ENCODE measurements at places on chromosomes 3 and 15. TPM values are rescaled to one million over a fixed set of nuclear protein-coding genes. Genes with fewer than 3 reads are reported as not detected.

The CDHR4 gene
- total RNA-seq = 0.23 TPM

The STRIT1 gene
- 2.1 TPM for total RNA-seq

The MRPL46 gene
- total RNA-seq = 19.6 TPM

The PRSS50 gene
- total RNA-seq = not detected

The CHDH gene
- total RNA-seq = 3.9 TPM

The FGF12 gene
- total RNA-seq = 118 TPM

The NEIL1 gene
- total RNA-seq = 17.1 TPM

The NMNAT3 gene
- total RNA-seq = 6.9 TPM

The SLC28A1 gene
- total RNA-seq = 0.23 TPM

The LRRC3B gene
- total RNA-seq = 39.9 TPM

The SI gene
- under 0.01 TPM for total RNA-seq

The FAM3D gene
- not detected for total RNA-seq

The DNAH12 gene
- 3.5 TPM for total RNA-seq

The CKMT1A gene
- total RNA-seq = 19.6 TPM

The KAT2B gene
- total RNA-seq = 34.4 TPM

The GTF2E1 gene
- total RNA-seq = 21.9 TPM

The SAMMSON gene
- 0.23 TPM for total RNA-seq

The OXTR gene
- total RNA-seq = 3.0 TPM

The KCNMB3 gene
- total RNA-seq = 3.2 TPM

The SPSB4 gene
- total RNA-seq = 7.2 TPM

The RBP2 gene
- total RNA-seq = not detected

The CCDC33 gene
- total RNA-seq = 1.6 TPM

The CORO2B gene
- 19.6 TPM for total RNA-seq

The EFHB gene
- total RNA-seq = 1.6 TPM

The CPNE9 gene
- total RNA-seq = 12.7 TPM

The SHC4 gene
- total RNA-seq = 10.1 TPM

The PAQR5 gene
- 2.3 TPM for total RNA-seq

The PTX3 gene
- total RNA-seq = 5.5 TPM

The XCR1 gene
- total RNA-seq = not detected

The CHRM5 gene
- total RNA-seq = 10.6 TPM

The RGMA gene
- total RNA-seq = 38.8 TPM

The SYNPR gene
- total RNA-seq = 105 TPM

The SETD2 gene
- 67.6 TPM for total RNA-seq

The SLC28A2 gene
- not detected for total RNA-seq

The CEP19 gene
- total RNA-seq = 11.8 TPM

The ALS2CL gene
- total RNA-seq = 2.1 TPM

The TMEM45A gene
- 7.6 TPM for total RNA-seq

The NRG4 gene
- total RNA-seq = 1.8 TPM

The REC114 gene
- total RNA-seq = not detected

The CSTA gene
- 1.4 TPM for total RNA-seq

The GHSR gene
- 0.69 TPM for total RNA-seq

The CLDN18 gene
- not detected for total RNA-seq

The OR5H14 gene
- total RNA-seq = not detected
